ENCODE measurements at places on chromosomes 3 and 15.

- DNase-seq = no peak
These were observed 18.2 kb downstream of the LOXL1 start for GRCh38 chr15:73944161-73945129.

DNA sequence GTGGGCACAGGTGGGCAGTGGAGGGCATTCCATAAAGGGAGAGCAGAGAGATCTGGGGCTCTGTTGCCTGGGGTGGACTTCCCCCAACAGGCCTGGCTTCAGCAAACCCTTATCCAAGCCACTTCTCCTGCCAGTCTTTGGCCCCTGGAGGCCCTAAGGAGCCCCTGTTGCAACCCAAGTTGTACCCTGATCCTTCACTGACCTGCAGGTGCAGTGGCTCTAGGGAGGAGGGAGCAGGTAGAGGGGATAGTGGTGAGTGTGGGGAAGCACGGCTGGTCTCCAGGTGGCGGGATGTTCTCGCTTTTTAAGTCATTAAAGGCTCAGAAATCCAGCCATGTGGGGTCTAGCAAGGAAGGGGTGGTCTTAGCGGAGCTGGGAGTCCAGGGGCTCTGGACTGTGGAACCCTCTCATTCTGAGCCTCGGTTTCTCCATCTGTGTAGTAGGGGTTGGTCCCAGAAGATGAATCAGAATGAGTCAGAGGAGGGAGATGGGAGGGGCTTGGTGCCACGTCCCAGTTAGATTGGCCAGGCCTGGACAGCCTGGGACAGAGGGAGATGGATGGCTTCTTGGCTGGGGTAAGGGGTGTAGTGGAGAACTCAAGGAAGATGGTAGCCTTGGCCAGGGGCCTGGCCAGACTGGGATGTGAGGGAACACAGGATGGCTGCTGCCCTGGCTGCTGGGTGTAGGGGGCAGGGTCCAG lies 2.6 kb downstream of the ZBTB47 start:
- no peak for DNase-seq

DNA sequence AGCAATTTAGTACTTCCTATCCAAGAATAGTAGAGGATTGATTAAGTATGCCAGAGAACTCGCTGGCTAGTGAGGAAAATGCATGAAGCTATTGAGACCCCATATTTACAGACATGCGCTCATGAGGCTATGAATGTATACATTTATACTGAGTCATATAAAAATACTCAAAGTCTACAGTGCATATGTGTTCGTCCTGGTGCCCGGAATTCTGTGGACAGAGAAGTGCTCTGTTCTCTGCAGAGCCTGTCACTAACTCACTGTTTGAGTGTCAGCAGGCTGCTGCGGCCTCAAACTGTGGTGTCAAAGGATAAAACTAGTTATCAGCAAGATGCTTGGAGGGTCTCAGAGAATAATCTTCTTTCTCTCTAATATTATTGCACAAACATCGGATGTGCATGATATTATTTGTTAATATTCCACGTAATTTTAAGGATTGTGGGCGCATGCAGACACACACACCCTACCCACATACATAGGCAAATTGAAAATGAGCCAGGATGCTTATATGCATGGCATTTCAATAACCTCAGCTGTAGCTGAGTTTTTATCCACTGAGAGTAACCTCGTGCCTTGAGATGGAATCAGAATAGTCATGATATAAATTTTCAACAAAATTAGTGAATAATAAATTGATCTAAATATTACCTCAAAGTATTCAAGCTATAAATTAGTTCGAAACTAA lies 50.0 kb upstream of the TSC22D2 start:
- DNase-seq = no peak

GRCh38 chr15:69559440-69560190 lies 107.0 kb downstream of the RPLP1 start:
- no peak for DNase-seq

GRCh38 chr3:3801494-3801841 lies 2.2 kb downstream of the LRRN1 start:
- DNase-seq = no peak

All from HTR-8/SVneo (cell line).